ENCODE measurements at places on chromosomes 7 and 10.

DNA sequence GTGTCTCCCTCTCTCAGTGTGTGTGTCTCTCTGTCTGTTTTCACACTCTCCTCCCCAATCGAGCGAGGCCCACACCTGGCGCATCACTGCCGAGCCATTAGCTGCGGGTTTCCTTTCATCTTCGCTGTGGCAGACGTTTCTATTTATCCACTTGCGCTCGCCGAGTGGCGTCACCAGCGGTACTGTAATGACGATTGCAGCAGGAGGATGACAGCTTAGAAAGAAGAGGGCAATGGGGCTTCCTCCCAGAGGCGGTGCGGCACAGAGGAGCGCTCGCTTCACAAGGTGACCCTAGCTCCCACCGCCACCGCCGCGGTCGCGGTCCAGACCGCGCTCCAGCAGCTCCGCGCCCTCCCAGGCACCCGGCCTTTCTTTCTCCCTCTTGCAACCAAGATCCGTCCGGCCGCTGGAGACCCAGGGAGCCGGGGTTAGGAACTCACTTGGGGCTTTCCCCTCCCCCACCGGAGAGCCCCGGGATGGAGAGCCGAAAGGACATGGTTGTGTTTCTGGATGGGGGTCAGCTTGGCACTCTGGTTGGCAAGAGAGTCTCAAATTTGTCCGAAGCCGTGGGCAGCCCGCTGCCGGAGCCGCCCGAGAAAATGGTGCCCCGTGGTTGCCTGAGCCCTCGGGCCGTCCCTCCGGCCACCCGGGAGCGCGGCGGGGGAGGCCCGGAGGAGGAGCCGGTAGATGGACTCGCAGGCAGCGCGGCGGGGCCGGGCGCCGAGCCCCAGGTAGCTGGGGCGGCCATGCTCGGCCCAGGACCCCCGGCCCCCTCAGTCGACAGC, at the start of gene EVX1:
Gene EVX1 (plus strand): TSS at position 248 of the 785 bp plus-strand sequence. CDS start 229 bp downstream, at position 477.
- DNase-seq: no peak

DNA sequence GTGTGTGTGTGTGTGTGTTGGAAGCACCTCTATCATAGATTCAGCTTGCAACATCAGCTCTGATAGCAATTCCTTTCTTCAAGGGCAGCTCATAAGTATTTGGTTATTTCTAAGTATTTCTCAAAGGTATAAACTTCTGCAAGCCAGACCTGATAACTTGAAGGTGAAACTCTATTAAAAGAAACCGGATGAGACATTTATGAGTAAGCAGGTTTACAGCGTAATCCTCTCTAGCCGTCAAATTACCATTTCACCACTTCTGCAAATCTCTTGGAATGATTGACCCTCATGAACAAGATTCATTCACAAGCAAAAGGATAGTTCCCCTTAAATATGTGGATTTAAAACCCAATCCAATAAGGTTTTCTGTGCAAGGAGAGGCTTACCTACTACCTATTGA, 23.1 kb downstream of the PDE1C start:
- DNase-seq: no peak

DNA sequence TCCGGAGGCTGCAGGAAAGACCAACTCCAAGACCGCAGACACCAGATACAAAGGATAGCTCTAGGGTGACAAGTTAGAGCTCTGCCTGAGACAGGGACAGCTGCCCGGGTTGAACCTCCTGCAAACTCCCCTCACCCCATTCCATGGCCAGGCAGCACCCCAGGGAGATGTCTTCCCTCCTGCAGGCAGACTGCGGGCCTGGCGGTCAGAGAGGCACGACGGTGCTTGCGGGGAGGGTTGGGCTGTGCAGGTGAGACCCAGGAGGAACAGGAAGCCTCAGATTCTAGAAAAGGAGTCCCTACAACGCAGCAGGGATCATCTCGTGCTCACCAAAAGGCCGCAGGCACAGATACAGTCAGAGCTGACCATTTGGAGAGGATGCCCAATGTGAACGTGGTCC, 34.6 kb downstream of the CARD11 start:
- no peak for DNase-seq

DNA sequence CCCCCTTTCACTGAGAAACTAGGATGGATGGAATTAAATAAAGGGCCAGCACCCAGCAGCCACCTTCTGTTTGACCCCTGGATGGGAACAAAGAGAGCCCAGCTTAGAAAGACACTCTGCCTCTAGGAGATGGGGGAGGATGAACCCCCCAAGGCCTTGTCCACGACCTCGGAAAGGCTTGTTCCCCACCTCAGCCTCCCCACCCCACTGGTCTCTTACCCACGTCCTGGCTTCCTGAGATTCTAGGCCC, 9.7 kb downstream of the ITPRIP start:
- DNase-seq: no peak

GRCh38 chr10:117130346-117130745, 7.7 kb downstream of the VAX1 start:
- no peak for DNase-seq

DNA sequence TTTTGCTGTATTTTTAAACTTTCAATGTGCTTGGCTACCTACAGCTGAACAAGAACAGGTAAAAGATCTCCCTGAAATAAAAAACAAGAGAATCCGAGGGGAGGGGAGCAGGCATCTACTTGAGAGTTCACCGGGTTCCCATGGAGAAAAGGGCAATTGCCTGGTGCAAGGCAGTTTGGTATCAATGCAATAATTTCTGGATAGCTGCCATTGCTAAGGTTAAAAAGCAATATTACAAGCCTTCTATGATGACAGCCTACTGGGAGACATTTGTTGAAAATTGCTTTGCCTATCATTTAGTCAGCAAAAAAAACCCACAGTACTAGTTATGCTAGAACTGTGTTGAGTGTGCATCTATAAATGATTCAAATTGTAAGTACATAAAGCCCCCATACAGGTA, 82.1 kb downstream of the GFRA1 start:
- no peak for DNase-seq

DNA sequence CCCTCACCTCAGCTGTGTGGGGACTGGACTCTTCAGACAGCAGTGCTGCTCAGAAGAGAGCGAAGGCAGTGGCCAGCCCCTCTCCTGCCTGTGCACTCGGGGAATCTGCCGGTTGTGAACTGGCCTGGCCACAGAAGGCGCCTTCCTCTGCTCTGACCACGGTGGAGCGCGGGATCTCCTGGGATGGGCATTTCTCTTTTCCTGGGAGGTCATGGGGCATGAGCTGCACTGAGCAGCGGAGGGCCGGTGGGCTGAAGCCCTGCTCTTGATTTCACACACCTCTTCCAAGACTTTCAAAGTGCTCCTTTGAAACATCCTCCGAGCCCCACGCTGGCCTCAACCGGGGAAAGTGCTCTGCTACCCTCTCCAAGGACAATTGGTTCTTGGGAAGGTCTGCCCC, 125.6 kb upstream of the FAM20C start:
- DNase-seq: no peak

DNA sequence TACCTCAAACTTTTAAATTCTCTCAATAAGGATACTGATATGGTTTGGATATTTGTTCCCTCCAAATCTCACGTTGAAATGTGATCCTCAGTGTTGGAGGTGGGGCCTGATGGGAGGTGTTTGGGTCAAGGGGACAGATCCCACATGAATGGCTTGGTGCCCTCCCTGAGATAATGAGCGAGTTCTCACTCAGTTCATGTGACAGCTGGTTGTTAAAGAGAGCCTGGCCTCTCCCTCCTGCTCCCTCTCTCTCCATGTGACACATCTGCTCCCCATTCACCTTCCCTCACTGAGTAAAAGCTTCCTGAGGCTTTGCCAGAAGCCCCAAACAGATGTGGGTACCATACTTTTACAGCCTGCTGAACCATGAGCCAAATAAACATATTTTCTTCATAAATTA, 19.2 kb downstream of the ABCB4 start:
- no peak for DNase-seq

DNA sequence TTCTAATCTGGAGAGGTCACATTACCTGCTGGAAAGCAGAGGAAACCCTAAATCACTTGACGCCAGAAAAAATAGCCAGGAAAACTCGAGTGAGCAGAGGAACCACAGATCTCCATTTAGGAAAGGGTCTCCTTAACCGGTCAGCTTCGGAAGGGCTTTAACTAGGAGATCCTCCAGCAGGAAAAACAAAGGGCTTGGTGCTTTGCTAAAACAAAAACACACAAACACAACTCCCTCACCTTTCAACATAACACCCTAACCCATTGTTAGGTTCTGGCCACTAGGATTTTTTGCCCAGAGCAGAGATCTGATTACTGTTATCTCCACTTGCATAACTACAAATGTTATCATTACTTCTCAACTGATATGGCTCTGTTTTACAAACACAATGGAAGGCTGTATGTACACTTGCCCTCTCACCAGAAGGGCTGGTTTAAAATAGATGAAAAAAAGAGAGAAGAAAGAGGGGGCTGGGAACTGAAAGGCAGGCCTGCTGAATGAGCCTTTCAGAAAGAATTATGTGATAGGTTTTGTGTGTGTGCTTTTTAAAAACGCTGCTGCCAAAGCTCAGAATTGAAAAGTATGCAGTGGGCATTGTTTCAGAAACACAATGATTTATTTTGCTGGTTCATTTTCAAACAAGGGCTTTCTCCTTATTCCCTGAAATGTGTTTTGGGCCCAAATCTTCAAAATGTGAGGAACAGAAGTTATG, 161.5 kb downstream of the FGFR2 start:
- DNase-seq: no peak

GRCh38 chr10:92081641-92082040, 158.1 kb downstream of the BTAF1 start:
- no peak for DNase-seq

DNA sequence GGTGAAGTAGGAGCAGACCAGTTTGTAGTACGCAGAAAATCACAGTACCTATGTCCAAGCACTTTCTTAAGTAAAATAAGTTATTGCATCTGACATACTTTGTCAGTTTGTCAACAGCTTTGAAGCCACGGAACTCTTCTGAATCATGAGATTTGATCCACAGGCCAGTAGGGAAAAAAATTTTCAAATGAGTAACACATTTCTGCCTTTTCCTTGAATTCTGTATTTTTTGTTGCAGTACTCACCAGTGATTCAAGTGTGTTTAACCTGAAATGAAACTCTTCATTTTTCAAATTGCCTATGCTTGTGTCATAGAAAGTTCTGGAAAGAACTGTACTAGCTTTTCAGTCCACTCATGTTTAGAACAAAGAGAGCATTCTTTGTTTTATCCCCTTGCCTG, 337.7 kb downstream of the GATA3 start:
- DNase-seq: peak; percentile 86

DNA sequence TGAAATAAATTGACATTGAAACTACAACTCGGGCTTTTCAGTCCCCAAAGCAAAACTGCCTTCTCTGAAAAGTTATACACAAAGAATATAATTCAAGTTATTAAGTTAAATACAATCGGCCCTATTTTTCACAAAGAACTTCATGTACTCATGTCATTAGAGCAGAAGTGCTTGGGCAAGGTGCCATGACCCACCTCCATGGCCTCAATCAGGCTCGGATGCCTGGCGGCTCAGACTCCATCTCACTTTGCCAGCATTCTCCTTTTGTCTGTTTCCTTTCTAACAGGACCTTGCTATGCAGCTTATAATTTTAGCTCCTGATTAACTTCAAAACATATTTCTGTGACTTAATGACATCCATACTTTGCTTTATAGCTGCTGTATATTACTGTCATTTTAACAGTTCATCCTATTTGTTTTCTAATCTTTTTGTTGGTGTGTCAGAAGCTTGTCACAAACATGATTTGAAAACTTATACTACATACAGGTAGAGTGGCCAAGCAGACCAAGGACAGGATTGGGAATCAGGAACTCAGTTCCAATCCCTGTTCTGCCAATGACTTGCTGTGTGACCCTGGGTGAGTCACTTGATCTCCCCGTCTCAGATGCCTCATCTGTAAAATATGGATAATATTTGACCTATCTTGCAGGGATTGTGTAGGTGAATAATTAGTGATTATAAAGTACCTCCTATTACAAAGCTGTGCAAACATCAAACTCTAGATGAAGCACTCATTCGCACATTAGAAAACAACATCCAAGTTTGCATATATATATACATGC, 60.8 kb upstream of the ITGA8 start:
- DNase-seq: no peak

- DNase-seq: no peak
Measured at GRCh38 chr7:1893036-1893435, 223.0 kb downstream of the ELFN1 start.

GRCh38 chr10:11856089-11856488, 32.9 kb downstream of the PROSER2 start:
- no peak for DNase-seq

GRCh38 chr7:137656227-137656849, 190.4 kb downstream of the DGKI start:
- DNase-seq: peak; percentile 65

DNA sequence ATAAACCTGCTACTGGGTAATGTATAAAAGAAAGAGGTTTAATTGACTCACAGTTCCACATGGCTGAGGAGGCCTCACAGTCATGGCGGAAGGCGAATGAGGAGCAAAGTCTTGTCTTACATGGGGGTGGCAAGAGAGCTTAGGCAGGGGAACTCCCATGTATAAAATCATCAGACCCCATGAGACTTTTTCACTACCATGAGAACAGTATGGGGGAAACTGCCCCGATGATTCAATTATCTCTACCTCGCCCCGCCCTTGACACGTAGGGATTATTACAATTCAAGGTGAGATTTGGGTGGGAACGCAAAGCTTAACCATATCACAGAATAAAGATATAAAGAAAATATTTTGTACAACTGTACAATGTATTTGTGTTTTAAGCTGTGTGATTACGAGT, 39.4 kb upstream of the PLCE1 start:
- no peak for DNase-seq

DNA sequence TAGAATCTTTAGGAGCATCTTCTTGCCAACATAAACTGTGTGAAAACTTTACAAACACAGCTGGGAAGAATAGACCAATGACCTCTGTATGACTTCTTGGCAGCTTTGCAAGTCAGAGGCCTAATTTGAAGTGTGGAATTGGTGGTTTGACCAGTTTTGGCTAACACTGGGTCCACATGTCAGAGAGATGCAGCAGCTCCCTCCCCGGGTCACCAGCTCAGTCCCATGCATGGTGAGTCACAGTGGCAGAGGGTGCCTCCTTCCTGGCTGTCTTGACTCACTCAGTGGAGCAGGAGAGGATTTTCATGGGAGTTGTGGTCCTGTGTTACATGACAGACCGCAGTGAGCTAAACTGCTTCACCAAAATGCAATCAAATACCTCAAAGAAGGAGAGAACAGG, 8.2 kb upstream of the STARD3NL start:
- DNase-seq: no peak

DNA sequence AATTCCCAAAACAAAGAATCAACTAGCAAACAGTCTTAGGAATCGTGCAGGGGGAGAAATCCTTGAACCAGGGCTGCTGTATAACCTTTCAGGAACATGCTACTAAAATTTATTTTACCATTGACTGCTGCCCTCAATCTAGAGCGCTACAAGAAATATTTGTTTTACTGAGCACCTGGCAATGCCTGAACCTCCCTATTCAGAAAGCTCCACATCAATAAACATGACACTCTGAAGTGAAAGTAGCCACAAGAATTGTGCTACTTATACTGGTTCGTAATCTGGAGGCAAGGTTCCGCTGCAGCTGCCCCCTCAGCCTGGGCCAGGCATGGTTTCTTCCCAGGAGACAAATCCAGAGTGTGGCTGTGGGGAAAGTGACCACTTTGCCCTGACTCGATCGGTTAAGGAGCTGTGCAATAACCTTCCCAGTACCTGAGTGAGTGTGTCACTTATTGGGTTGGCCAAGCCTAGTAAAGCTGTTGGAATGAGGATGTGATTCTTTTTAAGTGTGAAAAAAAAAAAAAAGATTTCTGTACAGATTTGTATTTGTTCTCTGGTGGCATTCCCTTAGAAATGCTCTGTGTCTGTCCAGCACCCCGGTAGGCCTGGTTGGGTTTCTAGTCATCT, 7.7 kb downstream of the VWA2 start:
- DNase-seq: no peak

- no peak for DNase-seq
Measured at GRCh38 chr10:123778719-123779517, 112.7 kb downstream of the CPXM2 start.

Measured in amniotic epithelial cell (primary cell).